ENCODE measurements at places on chromosomes 12 and 14. TPM values are rescaled to one million over a fixed set of nuclear protein-coding genes. Genes with fewer than 3 reads are reported as not detected.

GRCh38 chr12:98352835-98353234 is 162.6 kb upstream of the TMPO start:
- H3K4me3 ChIP-seq = no peak overlapping the region
- no peak for DNase-seq
- no peaks in the 10 kb centered on the region for H3K36me3 ChIP-seq
- H3K4me1 ChIP-seq = no peaks in the 10 kb centered on the region

DNA sequence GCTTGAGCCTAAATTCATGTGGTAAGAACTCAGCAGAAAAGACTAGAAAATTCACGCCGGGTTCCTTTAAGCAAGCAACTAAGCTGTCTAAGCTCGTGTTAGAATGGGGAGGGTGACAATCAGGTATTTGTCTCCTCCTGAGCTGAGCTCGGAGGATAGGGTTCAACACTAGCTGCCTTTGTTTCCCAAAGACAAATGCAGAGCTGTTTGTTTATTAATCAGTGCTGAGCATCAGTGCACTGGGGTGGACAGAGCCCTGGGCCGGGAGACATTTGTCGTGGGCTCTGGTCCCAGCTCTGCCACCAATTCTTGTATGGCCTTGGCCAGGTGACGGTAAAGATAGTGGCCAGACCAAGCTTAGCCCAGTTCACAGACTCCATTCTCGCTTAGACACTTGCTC is 43.7 kb downstream of the DEGS2 start:
- H3K4me1 ChIP-seq = no peaks in the 10 kb centered on the region
- no peak overlapping the region for H3K27ac ChIP-seq
- H3K27me3 ChIP-seq = no peaks in the 10 kb centered on the region
- H3K36me3 ChIP-seq = no peaks in the 10 kb centered on the region

- H3K27me3 ChIP-seq = no peaks in the 10 kb centered on the region
- peak overlapping the region; percentile 49 for H3K27ac ChIP-seq
- no peak for DNase-seq
- H3K4me3 ChIP-seq = peak overlapping the region; percentile 20
These were observed 12.2 kb downstream of the GPR84 start for GRCh38 chr12:54352022-54352531.

GRCh38 chr14:64191756-64192155 is 102.4 kb downstream of the ESR2 start:
- H3K36me3 ChIP-seq = peaks cover 21% of the 10 kb centered on the region
- no peak overlapping the region for H3K27ac ChIP-seq
- no peak for DNase-seq
- no peak overlapping the region for H3K4me3 ChIP-seq
- no peaks in the 10 kb centered on the region for H3K4me1 ChIP-seq

- no peak overlapping the region for H3K4me3 ChIP-seq
- no peaks in the 10 kb centered on the region for H3K36me3 ChIP-seq
These were observed 22.6 kb upstream of the TRAF3 start for GRCh38 chr14:102754370-102755262.

DNA sequence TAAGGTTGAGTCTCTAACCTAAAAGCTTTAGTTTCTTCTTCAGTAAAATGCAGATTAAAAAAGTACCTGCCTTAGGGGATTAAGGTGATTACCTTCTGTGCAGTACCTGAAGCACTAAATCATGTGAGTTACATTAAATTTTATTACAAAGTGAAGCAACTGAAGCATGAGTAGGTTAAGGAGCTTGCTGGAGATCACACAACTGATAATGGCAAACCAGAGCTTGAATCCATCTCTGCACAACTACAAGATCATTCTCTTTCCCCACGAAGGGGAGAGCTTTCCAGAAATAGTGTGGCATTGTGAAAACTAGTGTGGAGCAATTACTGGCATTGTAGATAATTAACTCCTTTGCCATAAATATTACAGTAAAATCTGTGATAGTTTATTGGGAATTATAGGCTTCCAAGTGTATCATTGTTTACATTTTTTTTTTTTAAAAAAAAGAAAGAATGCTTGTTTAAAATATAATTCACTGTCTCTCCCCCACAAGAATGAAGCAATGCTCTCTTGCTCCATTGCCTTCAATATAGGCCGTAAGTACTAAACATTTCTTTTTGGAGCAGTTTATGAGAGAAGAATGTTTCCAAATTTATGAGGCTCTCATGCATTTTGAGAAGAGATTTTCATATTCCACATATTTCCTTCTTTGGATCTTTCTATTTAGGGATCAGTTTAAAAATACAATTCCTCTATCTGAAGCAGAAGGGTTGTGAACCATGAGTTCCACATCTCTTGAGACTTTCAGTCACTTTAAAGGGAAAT is 20.5 kb downstream of the SLC38A2 start:
- H3K27me3 ChIP-seq = no peaks in the 10 kb centered on the region
- DNase-seq = no peak
- no peak overlapping the region for H3K4me3 ChIP-seq
- peak overlapping the region; percentile 3 for H3K27ac ChIP-seq

- no peaks in the 10 kb centered on the region for H3K27me3 ChIP-seq
- no peak for DNase-seq
- peaks cover 19% of the 10 kb centered on the region for H3K36me3 ChIP-seq
- H3K27ac ChIP-seq = no peak overlapping the region
These were observed 63.4 kb downstream of the LGMN start for GRCh38 chr14:92684801-92685560.

DNA sequence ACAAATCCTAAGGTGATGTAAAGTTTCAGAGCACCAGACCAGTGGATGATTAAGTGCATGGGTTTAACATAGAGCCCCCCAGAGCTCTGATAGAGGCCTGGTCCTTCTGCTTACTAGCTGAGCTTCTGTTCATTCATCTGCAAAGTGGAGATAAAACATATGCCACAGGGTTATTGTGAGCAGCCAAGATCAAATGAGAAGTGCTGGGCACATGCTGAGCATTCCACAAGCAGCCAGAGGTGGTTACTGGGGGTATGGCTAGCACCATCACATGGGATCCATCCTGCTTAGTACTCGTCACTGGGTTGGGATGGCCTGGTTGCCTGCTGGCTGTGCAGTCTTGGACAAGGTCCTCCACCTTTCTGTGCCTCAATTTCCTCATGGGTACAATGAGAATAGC is 18.0 kb upstream of the SMUG1 start:
- no peak overlapping the region for H3K4me3 ChIP-seq
- DNase-seq = no peak
- H3K36me3 ChIP-seq = no peaks in the 10 kb centered on the region
- H3K4me1 ChIP-seq = no peaks in the 10 kb centered on the region
- no peak overlapping the region for H3K27ac ChIP-seq

DNA sequence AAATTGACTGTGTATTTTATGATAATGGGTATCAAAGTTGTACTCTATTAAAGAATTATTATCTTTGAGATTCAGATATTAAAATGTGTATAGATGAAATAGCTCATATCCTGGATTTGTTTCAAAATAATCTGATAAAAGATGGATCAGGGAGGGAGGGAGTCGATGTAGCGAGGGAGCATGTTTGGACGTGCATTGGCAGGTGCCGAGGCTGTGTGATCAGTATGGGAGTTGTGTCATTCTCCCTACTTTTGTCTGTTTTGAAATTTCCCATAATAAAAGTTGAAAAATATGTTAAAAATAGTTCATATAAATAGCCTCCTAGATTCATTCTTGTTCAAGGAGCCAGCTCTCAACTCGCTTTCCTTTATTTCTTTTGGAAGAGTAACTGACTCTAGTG is 171.6 kb upstream of the HIF1A start:
- no peaks in the 10 kb centered on the region for H3K36me3 ChIP-seq
- H3K27ac ChIP-seq = peak overlapping the region; percentile 89
- H3K27me3 ChIP-seq = no peaks in the 10 kb centered on the region
- H3K4me1 ChIP-seq = no peaks in the 10 kb centered on the region
- no peak overlapping the region for H3K4me3 ChIP-seq
- no peak for DNase-seq

DNA sequence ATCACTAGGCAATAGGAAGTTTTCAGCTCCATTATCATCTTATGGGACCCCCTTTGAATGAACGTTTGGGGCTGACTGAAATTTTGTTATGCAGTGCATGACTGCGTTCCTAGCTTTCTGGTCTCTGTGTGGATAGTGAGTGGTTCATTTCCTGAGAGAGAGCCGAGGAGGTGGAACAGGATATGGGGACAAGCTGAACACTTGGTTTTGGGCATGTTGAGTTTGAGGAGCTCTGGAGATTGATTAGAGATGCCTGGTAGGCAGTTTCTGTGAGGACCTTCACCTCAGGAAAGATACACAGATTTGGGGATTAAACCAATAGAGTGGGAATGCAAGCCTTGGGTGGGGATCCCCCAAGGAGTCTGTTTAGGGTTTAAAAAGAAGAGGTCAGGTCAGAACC is 27.7 kb downstream of the TEAD4 start:
- H3K36me3 ChIP-seq = no peaks in the 10 kb centered on the region
- no peak for DNase-seq
- no peak overlapping the region for H3K27ac ChIP-seq
- no peaks in the 10 kb centered on the region for H3K4me1 ChIP-seq

DNA sequence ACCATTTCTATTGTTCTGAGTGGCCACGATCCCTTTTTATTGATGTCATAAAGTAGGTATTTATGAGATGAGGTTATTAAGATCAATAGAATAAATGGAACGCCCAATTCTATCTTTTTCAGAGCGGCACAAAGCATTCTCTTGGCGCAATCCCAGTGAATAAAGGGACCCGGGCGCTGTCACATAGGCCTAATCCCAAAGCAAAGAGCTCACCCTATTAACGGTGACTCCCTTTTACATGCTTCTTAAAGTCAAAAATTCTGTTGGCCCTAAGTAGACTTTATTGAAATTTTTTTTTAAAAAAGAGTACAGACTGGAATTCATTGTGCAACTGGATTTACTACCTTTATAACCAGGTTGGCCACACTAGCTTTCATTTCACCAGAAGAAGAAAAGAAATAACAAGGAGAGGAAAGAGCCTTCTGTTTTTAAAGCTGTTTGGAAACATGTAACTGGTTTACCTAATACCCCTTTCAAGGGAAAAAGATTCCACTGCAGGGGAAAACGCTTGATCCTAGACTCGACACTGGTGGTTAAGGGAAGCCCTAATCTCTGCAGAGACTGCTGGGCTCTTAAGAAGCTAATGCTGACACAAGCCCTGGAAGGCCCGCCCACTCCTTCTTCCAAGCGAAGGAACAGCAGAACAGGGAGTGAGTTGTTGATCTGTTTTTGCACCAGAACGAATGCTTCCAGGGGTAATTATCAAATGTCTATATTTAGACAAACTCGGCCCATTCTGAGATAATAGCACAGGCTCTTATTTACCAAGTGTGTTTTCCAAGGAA is 381.2 kb downstream of the BCL11B start:
- no peaks in the 10 kb centered on the region for H3K36me3 ChIP-seq
- no peak overlapping the region for H3K4me3 ChIP-seq
- no peaks in the 10 kb centered on the region for H3K4me1 ChIP-seq
- H3K27me3 ChIP-seq = no peaks in the 10 kb centered on the region

- H3K36me3 ChIP-seq = no peaks in the 10 kb centered on the region
- no peak for DNase-seq
- H3K27me3 ChIP-seq = no peaks in the 10 kb centered on the region
- no peak overlapping the region for H3K27ac ChIP-seq
- H3K4me3 ChIP-seq = no peak overlapping the region
These were observed 8.2 kb upstream of the MAX start for GRCh38 chr14:65110525-65110924.

GRCh38 chr12:101954113-101954512 is 76.7 kb downstream of the DRAM1 start:
- no peaks in the 10 kb centered on the region for H3K4me1 ChIP-seq
- no peaks in the 10 kb centered on the region for H3K36me3 ChIP-seq
- H3K27me3 ChIP-seq = no peaks in the 10 kb centered on the region
- no peak overlapping the region for H3K27ac ChIP-seq
- no peak for DNase-seq

DNA sequence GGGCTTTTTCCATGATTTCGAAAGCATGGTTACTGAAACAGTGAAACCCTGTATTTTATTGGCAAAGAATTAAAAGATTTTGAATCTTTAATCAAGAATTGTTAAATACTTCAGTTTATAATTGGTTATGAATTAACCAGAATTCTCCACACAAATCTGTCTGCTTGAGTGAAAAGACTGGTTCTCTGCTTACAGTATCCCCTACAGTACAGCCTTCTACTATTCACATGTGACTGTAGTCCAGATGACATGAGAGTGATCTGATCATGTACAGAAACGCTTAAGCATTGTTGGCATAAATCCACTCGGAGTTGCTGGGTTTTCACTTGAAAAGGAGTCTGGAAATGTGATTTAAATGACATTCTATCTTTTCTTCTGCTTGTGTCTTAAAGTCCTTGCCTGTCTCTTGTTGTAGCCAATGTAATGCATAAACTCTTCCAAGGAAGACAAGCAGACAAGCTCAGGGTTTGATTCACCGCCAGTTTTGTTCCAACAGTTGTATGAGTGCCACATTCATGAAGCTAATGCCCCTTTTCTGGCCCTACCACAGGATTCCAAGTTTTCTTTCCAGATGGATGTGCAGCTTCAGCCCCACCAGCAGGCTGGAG is 222.0 kb upstream of the LRIG3 start:
- no peaks in the 10 kb centered on the region for H3K4me1 ChIP-seq
- no peaks in the 10 kb centered on the region for H3K36me3 ChIP-seq
- H3K4me3 ChIP-seq = no peak overlapping the region
- no peak overlapping the region for H3K27ac ChIP-seq
- DNase-seq = no peak
- H3K27me3 ChIP-seq = no peaks in the 10 kb centered on the region

DNA sequence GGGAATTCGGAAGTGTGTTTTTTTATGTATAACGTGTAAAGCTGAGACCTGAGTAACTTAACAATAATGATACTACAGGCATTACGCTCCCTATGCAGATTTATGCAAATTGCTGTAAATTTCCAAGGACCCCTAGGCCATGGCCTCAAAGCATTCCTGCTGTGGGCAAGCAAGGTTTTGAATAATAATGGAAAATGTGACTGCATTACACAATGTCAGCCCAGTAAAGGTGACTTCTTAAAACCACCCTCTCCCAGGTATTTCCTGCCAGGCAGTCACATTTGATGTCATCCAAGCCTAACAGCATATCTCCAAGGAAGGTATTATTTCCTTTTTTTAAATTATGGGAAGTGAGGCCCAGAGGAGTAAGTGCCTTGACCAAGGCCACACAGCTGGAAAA is 621.0 kb downstream of the BCL11B start:
- no peaks in the 10 kb centered on the region for H3K27me3 ChIP-seq
- H3K4me3 ChIP-seq = no peak overlapping the region
- H3K27ac ChIP-seq = no peak overlapping the region
- no peaks in the 10 kb centered on the region for H3K4me1 ChIP-seq

- H3K27me3 ChIP-seq = no peaks in the 10 kb centered on the region
- no peak overlapping the region for H3K27ac ChIP-seq
- no peak overlapping the region for H3K4me3 ChIP-seq
- no peaks in the 10 kb centered on the region for H3K36me3 ChIP-seq
- no peak for DNase-seq
These were observed 45.5 kb upstream of the FAR2 start for GRCh38 chr12:29103539-29103974.

- no peaks in the 10 kb centered on the region for H3K4me1 ChIP-seq
- DNase-seq = no peak
- no peak overlapping the region for H3K4me3 ChIP-seq
- no peak overlapping the region for H3K27ac ChIP-seq
These were observed 16.5 kb downstream of the SLC24A4 start for GRCh38 chr14:92339426-92339825.

GRCh38 chr12:108357834-108358579 is 18.9 kb upstream of the CMKLR1 start:
- H3K27ac ChIP-seq = no peak overlapping the region
- no peaks in the 10 kb centered on the region for H3K36me3 ChIP-seq
- H3K4me1 ChIP-seq = no peaks in the 10 kb centered on the region
- no peak for DNase-seq

The RPL10L gene
- total RNA-seq = not detected

The LRP1-AS gene
- total RNA-seq = not detected

The CCDC177 gene
- total RNA-seq = not detected

The SLC6A15 gene
- total RNA-seq = not detected

The SLC17A8 gene
- not detected for total RNA-seq

The TSHR gene
- not detected for total RNA-seq

The SLC16A7 gene
- total RNA-seq = 61.0 TPM

The OVCH1 gene
- not detected for total RNA-seq

The KCNJ8 gene
- total RNA-seq = 37.1 TPM
